ENCODE measurements at places on chromosomes 2 and 18. TPM values are rescaled to one million over a fixed set of nuclear protein-coding genes. Genes with fewer than 3 reads are reported as not detected.

GRCh38 chr2:50575232-50575631, 456.7 kb downstream of the NRXN1 start:
- DNase-seq = no peak

GRCh38 chr2:218555527-218555926, 12.6 kb downstream of the USP37 start:
- no peak for DNase-seq

TSN gene
- polyA plus RNA-seq = not detected

LIPG gene
- 4.2 TPM for polyA plus RNA-seq

GRCh38 chr2:60899230-60899891, 18.0 kb downstream of the REL start:
- no peak for DNase-seq

GRCh38 chr2:105235388-105236059, 6.0 kb upstream of the GPR45 start:
- peak; percentile 76 for DNase-seq

DNA sequence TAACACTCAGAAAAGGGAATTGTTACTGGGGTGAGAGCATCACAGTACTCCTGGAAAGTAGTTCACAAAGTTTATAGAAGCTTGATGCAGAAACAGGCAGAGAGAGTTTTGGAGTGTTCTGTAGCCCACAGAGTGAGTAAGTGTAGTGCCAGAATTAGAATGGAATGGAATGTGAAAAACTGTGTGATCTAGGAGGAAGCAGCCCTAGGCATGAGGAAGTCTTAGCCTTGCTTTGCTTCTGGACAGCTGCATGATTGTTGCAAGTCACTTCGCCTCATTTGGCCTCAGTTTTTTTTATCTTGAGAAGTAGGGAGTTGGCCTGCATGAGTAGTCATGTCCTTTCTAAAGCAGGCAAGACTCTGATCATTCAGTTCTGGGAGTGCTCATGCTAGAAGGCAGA, 10.9 kb downstream of the SERPINB12 start:
- peak; percentile 15 for DNase-seq

DNA sequence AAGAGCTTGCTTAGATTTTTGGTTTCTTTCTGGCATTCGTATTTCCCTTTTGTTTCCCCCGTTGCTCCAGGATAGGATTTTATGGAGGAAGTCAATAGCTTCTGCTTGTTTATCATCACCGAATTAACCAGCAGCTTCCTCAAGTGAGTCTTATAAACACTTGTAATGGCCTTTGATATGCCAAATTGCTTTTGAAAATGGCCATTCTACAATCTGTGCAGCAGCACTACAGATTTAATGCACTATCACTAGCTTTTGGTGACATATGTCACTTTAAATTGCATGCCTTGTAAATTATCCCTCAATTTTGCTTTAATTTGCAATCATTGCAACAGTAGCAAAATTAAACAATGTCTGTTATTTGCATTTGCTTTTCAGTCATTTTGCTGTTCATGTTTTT, 774.7 kb downstream of the METTL4 start:
- DNase-seq = no peak

- no peak for DNase-seq
These were observed 17.9 kb downstream of the CYP26B1 start for GRCh38 chr2:72129681-72130340.

GRCh38 chr2:65639156-65639864, 206.9 kb upstream of the SPRED2 start:
- DNase-seq = no peak

- no peak for DNase-seq
These were observed 31.6 kb downstream of the B3GNT2 start for GRCh38 chr2:62227386-62228075.

DNA sequence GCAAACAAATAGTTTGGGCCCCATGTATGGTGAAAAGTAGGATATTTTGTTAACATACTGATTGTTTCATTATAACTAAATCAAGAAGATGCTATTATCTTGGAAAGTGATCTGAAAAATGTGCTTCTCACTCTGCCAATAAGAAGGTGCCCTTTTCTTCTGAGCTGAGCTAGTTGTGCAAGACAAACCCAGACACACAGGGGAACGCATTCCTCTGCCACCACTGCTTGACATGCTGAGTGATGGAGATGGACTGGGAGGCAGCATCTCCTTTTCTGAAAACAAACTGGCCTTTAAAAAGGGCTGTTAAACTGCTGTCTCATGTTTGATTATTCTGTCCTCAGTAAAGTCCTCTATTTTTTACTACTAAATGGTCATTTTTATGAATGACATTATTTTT, 1989.9 kb upstream of the CELF4 start:
- DNase-seq = no peak

GRCh38 chr2:131022731-131023130, 70.5 kb downstream of the FAM168B start:
- DNase-seq = no peak

GRCh38 chr2:207658156-207658555, 33.0 kb upstream of the METTL21A start:
- no peak for DNase-seq

GRCh38 chr2:241218131-241219029, 29.9 kb downstream of the ANO7 start:
- DNase-seq = peak; percentile 37

DIPK1C gene
- polyA plus RNA-seq = 9.7 TPM

All from muscle of arm (tissue), 14 donors.